ENCODE measurements at places on chromosomes 11 and 22.

GRCh38 chr11:11806586-11806985 lies 35.2 kb upstream of the USP47 start:
- no peak for DNase-seq

DNA sequence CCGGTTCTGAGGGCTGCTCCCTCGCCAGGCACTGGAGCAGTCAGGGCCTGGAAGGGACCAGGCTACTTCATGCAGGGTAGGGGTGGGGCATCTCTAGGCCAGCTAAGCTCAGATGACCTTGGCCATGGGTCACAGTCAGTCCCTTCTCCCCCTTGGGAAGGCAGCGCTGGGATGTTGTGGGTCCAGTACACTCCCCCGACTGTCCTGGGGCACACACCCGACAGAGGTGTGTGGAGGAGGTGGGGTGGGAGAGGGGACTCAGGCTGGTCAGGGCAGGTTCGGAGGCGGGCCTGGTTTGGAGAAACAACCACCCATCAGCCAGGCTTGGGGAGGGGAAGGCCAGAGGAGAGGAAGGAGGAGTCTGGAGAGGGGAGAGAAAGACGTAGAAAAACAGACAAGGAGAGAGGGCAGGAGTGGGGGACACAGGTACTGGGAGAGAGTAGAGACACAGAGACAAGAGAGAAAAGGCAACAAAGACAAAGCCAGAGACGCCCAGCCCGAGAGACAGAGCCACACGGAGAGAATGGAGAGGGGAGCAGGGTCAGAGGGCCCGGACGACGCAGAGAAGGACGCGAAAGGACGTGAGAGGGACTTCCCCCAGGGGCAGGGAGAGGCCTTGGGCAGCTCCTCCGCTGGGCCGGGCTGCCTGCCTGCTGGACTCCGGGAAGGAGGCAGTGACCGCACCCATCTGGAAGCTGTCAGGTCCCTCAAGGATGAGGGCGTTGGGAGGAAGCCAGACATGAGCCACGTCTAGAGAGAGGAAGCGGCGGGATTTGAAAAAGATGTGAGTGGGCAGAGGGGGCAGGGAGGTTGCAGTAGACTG lies 30.6 kb upstream of the TSKU start:
- DNase-seq = no peak

GRCh38 chr11:70377645-70378044 lies 20.7 kb upstream of the CTTN start:
- DNase-seq = no peak

DNA sequence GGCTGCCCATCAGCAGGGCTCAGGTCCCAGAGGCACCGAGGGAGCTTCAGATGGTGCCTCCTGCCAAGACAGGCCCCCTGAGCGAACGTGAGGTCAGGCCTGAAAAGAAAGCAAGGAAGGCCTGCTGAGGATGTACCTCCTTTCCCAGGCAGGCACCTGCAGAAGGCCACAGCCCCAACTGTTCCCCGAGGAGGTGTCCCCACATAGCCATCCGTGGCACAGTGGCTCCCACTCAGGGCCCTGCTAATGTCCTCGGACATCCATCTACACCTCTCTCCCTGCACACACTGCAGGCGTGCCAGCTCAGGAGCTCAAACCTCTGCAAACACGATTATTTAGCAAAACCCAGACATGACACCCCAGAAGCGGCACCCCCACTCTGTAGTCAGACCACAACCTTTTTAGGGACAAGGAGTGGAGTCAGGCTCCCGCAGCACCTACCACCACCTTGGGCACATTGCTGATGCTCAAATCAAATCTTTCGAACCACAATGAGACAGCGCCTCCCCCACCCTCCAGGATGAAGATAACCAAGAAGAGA lies 36.9 kb downstream of the SHANK2 start:
- DNase-seq = no peak

DNA sequence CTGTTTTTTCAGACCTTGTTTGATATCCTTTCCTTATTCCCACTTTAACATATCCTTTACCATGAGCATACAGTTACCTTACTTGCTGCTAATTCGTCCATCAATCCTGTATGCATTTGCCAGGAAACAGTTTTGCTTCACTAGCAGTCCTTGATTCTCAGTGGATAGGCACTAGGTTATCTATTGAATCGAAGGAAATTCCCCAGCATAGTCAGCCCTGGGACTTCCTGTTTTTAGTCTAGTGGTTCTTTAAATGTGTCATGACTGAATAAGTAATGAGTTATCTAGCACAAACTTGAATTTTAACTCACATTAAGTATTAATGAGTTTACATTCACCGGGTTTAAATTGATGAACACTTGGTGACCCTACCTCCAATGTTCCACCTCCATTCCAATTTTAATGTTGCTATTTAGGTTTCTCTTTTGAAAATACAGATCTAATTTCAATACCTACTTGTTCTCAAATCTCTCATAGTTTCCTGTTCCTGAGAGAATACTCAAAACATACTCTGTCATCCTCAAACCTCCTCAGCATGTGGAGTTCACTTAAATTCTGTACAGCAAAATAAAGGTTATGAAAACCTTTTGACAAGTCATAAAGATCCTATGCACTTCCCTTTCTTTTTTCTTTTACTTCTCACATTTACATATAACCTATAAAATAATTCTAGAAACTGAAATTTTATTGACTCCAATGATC lies 1375.1 kb upstream of the TENM4 start:
- DNase-seq = no peak

DNA sequence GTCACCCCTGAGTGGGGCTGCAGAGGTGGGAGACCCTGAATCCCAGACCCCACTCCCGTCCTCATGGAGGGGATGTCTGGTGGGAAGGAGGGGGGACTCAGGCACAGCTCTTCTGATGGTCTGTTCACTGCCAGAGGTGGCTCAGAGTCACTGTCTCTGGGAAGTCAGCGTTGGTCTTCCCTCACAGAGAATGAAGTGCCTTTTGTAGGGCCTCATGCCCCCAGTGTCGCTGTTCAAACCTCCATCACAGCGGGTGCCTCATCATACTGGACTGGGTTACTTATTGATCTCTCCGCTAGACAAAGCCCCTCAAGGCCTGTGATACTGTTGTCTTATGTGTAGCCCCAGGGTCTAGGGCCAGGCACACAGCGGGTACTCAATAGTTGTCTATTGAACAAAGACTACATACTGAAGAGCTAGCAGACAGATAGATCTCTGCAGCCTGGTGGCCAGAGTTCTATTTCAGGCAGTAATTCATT lies 41.3 kb downstream of the CD6 start:
- DNase-seq = no peak

- DNase-seq = peak; percentile 81
These were observed 25.6 kb downstream of the YWHAH start for GRCh38 chr22:31969789-31970489.

DNA sequence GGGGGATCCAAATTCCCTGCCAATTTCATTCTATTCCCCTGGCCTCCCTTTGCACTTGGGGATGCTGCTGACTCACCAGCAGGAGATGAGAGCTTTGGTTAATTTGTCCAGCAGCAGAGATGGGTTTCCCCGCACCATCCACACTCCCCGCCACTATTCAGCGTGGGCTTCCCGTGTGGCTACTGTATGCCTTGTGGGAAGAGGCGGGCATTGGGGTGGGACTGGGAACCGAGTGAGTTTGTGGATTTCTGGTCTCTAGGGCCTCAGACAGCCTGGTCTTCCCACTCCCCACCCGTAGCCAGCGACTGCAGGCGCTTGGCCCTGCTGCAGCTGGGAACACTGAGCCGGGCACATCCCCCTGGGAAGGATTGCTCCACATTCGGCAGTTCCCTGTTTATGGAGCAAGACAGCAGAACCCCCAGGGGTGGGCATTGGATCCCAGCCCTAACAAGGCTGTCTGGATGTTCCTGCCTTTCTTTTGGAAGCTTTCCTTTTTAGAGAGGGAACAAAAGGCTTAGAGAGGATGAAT lies 23.4 kb downstream of the KIAA1671 start:
- DNase-seq = no peak

GRCh38 chr11:102920118-102920684 lies 35.3 kb downstream of the MMP13 start:
- DNase-seq = no peak

GRCh38 chr11:93031386-93031785 lies 61.9 kb downstream of the MTNR1B start:
- no peak for DNase-seq

DNA sequence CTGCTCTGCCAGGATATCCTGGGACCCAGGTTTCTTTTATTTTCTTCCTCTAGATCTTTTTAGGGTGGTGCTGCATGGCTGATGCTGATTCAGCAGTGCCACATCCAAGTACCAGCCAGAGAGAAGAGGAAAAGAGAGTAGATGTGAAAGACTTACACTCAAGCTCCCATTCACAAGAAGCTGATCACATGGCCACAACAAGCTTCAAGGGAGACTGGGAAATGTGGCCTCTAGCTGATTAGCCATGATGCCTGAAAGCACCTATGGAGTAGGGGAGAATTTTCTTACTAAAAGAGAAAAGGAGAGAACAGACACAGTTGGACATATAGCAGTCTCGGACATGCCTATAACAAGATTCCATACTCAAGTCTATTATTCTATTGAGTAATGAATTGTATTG lies 34.4 kb upstream of the FJX1 start:
- DNase-seq = no peak

DNA sequence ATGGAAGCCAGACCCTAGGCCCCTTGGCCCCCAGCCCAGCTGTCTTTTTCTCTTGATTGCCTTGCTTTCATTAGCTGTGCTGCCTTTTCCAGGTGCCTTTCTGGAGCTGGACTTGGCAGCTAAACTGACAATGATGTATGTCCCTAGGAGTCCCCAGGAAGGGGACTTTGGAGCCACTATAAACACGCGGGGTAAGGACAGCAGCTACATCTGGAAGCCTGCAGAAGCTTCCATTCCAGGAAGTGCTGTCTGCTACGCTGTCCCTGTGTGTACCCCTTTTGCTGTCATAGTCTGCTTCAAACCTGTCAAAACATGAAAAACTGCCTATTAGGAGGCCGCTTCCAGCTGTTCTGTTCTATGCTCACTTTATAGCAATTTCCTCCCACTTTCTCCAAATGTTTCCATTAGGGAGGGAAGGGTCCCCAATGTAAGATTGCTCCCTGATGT lies 153.3 kb upstream of the RAG2 start:
- DNase-seq = no peak

DNA sequence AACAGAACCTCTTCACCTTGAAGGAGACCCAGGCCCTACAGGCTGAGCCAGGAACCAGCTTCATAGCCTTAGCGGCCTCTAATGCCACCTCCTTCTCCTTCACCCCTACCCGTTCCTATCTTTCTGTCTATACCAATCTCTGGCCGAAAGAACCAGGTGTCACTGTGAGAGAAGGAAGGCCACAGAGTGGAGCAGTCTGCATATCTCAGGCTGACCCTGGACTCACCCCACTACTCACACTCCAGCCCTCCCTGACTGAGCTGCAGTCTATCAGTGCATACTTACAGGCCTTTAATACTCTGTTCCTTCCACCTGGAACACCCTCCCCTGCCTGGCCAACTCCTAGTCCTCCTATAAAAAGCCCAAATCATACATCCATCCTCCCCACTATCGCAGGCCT lies 32.7 kb downstream of the ARAP1 start:
- DNase-seq = no peak

DNA sequence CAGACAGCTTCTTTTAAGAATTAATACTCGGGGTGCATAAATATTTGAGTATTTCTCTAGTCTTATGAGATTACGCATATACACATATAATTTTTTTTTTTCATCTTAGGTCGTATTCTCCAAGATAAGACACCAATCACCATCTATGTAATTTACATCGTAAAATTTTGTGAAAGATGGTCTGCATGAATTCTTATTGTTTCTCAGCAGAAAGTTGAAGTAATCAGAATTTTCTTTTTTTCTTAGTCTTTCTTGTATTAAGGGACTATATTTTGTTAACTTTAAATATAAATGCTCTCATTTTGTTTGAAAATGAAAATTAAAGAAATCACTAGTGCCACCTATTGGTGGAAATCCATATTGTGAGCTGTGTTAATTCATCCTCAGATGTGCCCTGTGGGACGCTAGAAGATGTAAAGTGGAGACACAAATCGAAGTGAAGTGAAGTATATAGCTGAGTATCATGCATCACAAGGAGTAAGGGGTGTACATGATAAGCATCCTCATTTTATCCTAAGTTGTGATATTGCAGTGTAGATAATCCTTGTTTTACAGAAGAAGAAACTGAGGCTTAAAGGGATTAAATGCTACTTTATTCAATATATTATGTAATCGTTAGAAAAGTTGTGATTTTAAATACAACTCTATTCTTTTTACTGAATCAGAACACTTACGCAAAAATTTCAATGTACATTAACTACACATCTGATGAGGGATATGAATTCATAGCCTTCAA lies 2084.3 kb downstream of the LRRC4C start:
- DNase-seq = peak; percentile 66

GRCh38 chr22:43451371-43452050 lies 39.7 kb downstream of the MPPED1 start:
- no peak for DNase-seq

GRCh38 chr11:35878741-35879140 lies 65.1 kb upstream of the LDLRAD3 start:
- DNase-seq = no peak
